Activated CD4-positive, alpha-beta T cell treated with anti-CD3 and anti-CD28 coated beads for 48 hours (primary cell): ENCODE measurements at places on chromosomes 4 and X.

DNA sequence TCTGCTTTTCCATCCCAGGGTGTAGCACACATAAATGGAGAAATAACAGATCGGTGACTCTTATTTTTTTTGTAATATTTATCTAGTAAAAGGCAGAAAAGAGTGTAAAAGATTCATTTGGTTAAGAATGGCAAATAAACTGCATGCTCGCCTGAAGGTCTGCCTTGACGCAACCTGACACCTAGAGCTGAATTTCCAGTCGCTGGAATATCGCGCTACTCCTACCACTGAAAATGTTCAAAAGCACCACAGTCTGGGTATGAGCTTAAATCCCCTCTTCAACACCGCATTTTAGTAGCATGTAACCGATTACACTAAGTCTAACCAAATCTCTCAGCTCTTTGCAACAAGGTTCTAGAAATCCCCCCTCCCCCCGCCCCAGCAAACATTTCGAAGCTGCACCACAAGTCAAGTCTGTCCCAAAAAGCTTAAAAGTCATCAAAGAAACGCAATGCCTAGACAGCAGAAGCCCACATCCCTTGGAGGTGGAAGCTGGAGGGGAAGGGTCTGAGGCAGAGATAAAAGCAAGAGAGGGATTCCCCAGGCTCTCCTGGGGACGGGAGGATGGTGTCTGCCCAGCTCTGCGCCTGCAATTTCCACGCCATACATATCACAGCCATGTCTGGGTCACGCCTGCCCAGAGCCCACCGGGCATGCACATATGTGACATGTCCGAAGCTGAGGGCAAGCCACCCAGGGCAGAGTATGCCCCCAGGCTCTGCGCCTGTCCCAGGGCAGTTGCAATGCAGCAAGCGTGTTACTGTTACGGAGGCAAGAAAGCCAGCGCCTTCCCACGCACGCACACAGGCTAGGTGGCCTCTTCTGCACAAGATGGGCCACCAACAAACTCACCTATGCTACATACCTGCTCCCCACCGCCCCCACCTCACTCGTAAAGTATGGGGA, 1.4 kb downstream of the FGF13 start:
- DNase-seq, result peak; percentile 1

DNA sequence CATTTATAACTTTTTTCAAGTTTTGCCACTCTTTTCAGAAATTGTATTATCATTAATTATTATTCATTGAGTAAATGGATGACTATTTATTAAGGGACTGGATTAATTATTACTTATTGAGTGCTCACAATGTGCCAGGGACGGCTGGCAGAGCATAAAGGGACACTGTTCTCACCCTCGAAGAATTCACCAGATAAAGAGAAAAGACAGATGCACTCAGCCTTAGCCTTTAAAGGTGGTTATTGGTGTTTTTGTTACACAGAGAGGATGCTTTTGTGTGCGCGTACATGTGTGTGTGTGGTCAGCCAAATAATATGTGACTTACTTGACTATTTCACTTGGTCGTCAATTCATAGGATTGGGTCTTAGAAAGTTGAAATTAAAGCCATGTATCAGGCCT, 187.0 kb downstream of the ANTXR2 start:
- DNase-seq, result no peak

DNA sequence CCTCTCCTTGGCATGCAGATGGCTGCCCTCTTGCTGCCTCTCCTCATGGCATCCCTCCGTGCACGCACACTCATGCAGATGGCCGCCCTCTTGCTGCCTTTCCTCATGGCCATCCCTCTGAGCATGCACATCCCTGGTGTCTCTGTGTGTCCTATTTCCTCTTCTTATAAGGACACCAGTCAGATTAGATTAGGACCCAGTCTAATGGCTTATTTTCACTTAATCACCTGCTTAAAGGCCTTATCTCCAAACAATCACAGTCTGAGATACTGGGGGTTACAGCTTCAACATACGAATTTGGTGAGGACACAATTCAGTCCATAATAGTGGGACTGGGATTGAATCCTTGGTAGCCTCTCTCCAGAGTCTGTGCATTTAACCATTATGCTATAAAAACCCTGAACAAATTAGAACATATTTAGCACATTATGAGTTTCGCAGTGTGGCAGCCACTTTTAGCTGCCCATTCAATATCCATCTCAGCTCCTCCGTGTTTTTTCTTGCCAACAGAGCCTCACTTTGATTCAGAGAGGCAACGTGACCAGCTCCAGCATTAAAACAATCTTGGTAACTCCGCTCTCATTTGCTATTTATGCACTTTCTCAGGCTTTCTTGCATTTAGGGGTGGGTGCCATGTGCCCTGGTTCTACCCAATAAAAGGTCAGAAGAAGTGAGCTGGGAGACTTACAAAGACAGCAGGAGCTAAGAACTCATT, 26.2 kb upstream of the TMEM150C start:
- DNase-seq, result no peak

DNA sequence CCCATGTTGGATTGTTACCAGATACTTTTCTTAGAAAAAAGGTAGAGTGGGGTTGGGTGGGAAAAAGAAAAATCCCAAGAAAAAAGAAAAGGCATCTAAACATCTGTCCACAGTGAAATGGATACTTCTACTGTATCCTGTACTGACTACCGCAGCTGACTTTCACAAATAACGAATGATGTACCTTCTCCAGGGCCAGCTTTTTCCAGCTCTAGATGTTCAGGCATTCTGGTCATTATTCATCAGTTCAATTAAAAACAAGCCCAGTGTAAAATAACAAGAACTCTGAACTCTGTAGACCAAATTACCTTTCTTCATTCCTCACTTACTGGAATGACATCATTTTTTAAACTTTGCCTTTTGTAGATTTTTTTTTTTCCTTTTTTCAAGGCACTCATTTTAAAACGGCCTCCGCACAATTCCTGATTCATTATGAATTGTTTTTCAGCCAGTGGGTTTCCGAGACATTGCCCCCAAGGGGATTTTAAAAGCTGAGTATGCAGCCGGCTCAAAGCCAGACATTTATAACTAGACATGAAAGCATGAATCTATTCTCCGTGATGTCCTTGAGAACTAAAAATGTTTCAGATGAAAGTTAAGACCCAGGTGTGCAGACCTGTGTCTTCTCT, 113.5 kb downstream of the PRKX start:
- DNase-seq, result no peak

DNA sequence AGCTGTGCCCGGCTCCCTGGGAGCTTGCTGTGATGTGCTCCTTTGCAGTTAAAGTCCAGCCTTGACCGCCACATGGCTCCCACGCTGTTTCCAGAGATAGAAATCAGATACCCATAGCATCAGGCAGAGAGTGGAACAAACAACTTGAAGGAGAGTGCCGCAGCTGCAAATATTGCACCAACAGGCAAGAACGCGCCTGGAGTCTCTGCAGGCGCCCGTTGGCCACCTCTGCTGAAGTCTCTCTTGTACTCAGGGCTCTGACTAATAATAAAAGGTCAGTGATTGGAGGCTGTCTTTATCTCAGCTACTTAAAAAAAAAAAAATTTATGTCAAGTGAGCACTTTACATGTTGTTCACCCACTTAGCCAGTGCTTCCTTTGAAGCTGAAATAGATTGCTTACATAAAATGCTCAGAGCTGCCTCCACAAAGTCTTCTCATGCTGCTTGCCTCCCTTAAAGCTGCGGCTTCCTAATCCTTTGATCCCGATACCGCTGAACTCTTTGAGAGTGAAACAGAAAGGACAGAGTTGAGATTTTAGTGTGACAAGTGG, 30.9 kb upstream of the TENM3 start:
- DNase-seq, result no peak

DNA sequence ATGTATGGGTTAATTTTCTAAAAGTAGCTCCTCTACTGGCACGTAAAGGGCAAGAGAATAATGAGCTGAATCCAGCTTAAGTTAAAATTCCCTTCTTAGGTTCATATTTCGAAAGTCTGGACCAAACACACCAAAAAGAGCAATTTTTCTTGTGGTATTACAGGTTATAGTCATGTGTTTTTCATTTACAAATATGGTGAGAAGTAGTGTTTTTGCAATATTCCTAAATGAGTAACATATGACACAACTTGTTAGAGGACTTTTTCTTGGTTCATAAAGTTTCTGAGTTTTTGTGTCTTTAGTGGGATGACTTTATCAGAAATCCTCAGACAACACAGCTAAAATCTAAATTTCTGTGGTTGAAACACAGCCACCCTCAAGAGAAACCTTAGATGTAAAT, 172.1 kb downstream of the AFF2 start:
- DNase-seq, result no peak

GRCh38 chr4:147354237-147354636, 126.7 kb upstream of the EDNRA start:
- no peak for DNase-seq

- DNase-seq, result no peak
These were observed 38.7 kb downstream of the SEC24B start for GRCh38 chr4:109472343-109472761.

- DNase-seq, result no peak
These were observed 1.4 kb downstream of the COX7B start for GRCh38 chrX:77900688-77901087.

GRCh38 chr4:80153874-80154544, 43.3 kb upstream of the PRDM8 start:
- DNase-seq, result no peak
